Mesenchymal stem cell (in vitro differentiated cells and primary cell): ENCODE measurements at places on chromosomes 7 and 10.

DNA sequence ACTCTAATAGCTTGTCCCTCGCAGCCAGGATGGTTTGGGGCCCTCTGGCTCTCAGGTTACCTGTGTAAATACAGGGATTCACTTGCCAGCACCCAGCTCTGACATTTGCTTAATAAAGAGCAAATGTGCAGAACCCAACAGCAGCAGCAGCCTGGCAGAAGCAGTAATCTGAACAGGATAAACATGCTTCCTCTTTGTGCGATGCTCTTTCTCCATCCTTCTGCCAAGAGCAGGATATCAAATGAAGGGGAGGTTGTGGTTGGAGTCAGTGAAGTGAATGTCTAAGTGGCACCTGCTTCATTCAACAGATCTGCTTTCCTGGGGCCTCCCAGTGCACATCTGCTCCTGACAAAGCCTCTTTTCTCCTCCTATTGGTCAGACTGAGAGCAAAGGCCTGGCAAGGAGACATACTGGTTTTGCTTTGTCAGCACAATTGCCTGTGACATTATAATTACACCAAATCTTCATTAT, 130.3 kb downstream of the NRF1 start:
- no peak for DNase-seq

- DNase-seq, result peak; percentile 68
Measured at GRCh38 chr10:85547460-85548023, 819.1 kb downstream of the GRID1 start.

- DNase-seq, result no peak
Measured at GRCh38 chr10:110045772-110046171, 38.0 kb downstream of the ADD3 start.

DNA sequence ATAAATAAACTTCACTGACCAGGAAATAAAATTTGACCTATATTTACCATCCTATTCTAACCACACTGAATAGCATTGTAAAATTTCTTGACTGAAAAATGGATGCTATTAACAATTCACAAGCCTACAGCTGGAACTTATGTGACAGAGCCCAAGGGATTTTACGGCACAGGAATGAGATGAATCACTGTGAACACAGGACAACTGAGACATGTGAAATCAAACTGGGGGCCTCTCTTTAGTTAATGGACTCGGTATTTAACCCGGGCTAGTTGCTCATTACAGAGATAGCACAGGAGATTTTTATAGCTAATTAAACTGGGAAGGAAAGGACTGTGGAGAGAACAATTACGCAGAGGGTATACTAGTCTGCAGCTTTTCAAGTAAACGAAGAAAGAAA, 100.6 kb downstream of the MICU1 start:
- peak; percentile 20 for DNase-seq

DNA sequence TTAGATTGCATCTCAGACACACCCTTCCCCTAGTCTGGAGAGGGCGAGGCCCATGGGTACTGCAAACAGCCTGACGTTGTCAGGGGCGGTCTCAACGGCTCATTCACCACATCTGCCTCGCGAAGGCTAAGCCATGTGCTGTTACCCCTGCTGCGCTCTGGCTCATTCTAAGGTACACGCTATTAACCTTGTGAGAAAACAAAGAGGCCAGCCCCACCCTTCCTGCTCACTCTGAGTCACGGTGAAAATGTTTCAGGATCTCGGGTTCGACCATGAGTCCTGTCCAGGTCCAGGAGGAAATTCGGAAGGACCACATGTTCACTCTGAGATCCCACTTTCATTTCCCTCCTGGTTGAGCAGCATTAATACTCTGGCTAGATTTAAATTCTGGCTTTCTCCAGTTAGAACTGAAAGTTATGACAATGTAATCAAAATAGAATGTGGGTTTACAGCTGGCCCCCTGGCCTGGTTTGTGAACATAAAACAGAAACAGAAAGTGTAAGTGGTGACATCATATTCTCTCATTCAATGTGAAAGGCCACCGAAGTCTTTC, 55.2 kb downstream of the EGFR start:
- peak; percentile 78 for DNase-seq
